ENCODE measurements at places on chromosomes 11 and 22.

DNA sequence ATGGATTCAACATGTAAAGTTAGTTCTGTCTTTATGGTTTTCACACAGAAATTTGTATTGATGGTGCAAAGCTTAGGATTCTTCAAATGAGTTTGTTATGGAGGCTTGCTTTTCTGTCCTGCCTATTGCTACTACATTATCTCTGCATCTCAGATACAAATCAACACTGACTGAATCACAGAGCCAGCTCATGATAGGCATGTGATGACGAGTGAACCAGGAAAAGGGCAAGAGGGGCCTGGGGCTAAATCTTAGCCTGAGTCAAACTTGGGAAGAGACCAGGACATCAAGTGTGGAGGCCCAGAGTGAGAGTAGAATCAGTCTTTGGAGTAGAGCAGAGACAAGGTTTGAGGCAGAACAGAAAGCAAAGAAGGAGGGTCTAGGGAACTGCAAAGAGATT, 107.1 kb upstream of the CD44 start:
- DNase-seq: no peak

DNA sequence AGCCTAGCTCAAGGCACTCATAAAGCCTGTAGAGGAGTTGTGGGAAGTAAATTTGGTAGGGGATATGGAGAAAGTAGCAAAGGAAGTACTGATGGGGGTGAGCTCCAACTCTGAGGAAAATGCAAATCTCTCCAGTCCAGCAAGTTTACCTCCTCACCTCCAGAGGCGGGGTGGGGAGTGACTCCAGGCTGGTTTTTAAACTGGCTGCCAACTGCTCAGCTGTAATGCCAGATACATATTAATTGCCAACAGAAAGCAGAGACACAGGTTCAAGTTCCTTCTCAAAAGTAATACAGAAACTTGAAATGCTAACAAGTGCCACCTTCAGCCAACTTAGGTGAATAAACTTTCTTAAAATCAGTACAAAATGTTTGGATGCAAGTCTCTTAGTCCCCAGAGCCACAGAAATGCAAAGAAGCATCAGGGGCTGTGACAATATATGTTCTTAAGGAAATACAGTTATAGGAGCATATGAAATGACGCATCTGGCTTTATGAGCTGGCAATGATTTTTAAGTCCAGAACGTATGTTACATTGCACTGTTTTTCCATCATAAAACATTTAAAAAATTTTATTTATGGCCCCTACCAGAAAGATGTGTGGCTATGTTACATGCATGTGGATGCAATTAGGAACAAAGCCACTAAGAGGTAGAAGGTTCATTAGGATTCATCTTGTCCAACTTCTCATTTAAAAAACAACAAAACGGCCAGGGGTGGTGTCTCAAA, 436.4 kb upstream of the CCDC90B start:
- DNase-seq: no peak

- DNase-seq: no peak
These were observed 118.8 kb upstream of the CADM1 start for GRCh38 chr11:115623021-115623451.

DNA sequence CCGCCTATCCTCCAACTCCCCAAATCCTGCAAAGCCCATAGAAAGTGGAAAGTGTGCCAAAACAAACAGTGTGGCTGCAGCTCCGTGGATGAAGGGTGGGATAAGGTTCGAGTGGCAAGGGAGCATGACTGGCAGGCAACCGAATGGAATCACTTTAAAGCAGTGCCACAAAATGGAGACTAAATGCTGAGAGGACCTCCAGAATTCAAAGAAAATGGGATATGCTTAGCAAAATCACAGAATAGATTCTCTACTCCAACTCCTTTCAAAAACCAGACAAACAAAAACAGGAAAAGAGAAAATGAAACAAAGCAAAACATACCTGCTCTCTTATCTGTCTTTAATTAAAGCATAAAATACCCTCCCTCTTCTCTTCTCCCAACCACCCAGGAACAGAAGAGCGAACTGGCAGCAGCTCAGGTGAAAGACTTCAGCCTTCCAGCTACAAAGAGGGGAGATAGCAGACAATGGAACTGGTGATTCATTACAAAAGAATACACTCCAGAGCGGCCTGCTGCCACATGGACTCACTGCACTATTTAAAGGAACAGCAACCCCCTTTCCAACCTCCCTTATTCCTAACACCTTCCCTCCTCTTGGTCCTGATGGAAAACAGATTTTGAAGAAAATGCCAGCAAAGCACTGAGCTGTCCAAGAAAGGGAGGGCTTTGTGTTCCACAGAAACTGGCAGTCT, 118.5 kb downstream of the APOL5 start:
- DNase-seq: no peak

GRCh38 chr11:40819230-40819629, 640.2 kb downstream of the LRRC4C start:
- DNase-seq: no peak

DNA sequence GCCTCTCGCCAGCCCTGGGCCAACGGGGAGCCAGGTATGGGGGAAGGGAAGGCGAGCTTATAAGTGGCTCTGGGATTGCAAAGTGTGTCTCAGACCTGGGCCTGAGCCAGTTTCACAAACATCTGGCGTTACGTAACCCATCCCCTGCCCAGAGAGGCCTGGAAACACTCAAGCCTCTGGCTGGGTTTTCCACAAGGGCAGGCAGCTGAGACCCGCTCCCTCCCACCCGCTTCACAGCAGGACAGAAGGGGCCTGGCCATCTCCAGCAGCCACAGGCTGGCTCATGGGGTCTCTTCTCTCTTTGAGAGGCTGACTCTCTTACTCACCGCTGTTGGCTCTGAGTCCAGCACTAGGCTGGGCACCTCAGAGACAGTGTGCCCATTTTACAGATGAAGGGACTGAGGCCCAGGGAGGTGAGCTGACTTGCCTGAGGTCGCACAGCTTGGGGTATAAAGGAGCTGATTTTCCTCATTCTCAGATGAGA, 44.5 kb downstream of the TRIOBP start:
- no peak for DNase-seq

- no peak for DNase-seq
These were observed 29.3 kb upstream of the CBX7 start for GRCh38 chr22:39181778-39182177.

DNA sequence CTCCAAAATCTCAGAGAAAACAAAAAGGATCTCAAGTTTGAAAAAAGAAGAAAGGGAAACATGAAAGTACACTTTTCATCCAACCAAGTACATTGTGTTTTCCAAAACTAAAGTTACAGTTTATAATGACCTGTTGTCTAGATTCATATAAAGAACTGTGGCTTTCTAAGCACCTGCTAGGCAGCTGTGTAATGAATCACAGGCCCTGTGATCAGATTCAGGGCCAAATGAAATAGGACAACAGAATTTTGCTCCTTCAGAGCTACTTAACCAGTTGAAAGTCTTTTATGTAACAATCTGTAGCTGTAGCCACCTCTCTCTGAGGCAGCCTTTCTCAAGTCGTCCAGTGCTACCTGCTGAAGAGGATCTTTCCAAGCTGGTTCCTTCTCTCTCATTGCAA, 960.0 kb upstream of the RAG2 start:
- no peak for DNase-seq

DNA sequence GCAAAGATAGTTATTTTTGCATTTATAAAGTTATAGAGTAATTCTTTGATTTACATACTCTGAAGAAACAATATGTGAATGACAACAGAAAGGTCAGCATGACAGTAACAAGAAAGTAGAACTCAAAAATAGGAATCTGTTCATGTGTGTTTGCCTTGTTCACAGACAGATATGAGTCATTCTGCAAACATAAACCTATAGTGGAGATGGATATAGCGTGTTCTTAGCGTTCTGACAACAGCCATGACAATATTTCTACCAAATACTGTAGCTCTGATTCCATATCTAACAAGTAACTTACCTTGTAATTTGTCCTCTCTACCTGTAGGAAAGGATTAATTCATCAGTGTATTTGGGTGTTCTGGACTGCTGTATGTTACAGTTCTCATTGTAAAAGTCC, 208.5 kb upstream of the MTMR2 start:
- DNase-seq: no peak

DNA sequence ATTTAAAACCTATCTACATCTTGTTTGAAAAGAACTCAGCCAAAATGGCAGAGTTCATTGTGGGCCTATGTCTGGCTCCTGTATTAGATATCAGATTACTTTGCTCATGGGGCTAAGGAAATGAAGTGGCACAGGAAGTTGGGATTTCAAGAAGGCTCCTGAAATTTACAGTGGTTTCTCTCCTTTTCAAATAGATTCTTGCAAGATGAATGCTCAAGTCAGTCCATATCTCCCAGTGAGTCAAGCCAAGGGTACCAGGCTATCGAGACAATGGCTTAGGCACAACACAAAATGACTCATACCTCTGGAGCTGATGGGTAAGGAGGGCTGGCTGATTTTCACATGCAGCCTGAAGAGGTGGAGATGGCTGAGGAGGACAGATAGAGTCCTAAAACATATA, 24.1 kb upstream of the APOA1 start:
- no peak for DNase-seq

GRCh38 chr11:111566324-111566723, 25.8 kb downstream of the LAYN start:
- no peak for DNase-seq

All from CD4-positive, alpha-beta T cell treated with Interleukin-12 subunit alpha and Interleukin-12 subunit beta, for 1 hour (primary cell).